ENCODE measurements at places on chromosomes 1 and 21.

DNA sequence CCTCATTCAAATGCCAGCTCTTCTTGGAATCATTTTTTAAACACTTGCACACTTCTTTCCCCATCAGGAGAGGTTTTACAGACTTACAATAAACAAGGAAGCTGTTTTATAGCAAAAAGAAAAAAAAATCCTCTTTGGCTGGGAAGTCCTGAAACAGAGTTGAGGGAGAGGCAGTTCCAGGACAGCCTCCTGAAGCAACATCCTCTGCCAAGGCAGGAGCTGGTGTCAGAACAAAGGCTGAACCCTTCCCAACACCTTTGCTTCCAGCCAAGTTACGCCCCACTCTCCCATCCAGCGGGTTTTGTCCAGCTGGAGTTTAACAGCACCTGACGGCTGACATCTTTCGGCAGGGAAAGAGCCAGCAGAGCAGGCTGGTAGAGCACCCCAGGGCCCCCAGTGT lies 287.8 kb downstream of the RRAGC start:
- DNase-seq, result no peak

DNA sequence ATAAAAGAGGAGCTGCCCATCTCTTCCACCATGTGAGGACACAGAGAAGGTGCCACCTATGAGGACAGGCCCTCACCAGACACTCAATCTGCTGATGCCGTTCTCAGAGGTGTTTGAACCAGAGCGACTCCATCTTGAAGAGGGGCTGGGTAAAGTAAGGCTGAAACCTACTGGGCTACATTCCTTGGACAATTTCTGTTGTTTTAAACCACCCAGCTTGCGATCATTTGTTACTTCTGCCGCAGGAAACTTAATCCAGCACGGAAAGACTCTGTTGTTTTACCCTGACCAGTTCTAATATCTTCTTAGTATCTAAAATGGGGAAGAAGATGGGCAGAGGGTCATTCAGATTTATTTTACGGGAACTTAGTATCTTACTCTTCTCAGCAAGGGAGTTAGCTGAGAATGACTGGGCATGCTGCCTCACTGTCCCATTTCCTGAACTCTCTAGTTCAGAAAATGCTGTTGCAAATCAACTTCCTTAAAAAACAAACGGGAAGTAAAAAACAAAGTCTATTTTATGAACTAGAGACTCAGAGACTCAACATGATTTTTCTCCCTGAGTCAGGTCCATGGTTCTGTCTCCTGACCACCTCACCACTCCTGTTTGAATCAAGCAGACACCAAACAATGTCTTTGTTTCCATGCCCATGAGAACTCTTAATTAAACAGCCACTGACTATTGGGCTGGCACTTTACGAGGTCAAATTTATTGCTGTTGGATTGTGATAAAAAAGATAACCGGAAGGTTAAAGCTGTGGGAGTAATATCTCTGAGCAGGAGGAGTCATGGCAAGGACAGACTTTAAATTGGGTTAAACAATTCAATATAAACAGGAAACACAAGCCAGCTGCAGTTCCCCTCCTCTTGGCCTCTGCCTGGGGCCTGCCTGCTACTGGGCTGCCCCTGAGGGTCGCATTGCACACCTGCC lies 23.8 kb upstream of the IFNAR1 start:
- peak; percentile 24 for DNase-seq

DNA sequence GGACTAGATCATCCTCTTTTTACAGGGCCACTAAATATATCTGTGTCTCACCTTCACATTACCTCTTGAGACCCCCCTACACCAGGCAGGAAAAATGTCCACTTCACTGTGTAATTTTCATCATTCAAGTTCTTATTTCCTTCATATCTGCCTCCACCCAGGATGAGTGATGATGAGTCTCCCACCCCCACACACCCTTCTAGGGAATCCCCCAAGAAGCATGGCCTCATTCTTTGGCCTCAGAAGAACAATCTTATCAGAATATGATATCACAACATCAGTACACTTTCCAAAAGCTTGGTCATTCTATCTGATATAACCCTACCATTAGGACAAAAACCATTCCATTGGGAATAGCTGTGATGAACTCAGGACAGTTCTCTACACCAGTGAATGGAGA lies 170.3 kb upstream of the DUSP10 start:
- DNase-seq, result no peak

DNA sequence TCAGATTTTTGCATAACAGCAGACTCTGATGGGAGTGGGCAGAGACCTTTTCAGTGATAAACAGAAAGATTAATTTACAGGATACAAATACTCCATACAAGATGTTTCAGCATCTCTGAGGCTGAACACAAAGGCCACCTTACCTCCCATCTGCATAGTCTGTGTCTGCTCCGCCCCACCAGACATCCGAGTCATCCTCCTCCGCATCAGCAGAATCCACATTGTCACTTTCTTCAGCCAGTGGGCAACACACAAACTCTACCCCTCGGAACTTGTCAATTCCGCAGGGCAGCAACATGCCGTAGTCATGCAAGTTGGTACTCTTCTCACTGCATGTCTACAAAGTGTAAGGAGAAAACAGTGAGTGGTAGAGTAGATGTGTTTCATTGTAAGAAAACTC lies 119.7 kb downstream of the APP start:
- DNase-seq, result no peak
